ENCODE measurements at places on chromosomes 6 and 20.

- DNase-seq = no peak
Observed at GRCh38 chr6:41529049-41529448, 17.1 kb upstream of the FOXP4 start.

DNA sequence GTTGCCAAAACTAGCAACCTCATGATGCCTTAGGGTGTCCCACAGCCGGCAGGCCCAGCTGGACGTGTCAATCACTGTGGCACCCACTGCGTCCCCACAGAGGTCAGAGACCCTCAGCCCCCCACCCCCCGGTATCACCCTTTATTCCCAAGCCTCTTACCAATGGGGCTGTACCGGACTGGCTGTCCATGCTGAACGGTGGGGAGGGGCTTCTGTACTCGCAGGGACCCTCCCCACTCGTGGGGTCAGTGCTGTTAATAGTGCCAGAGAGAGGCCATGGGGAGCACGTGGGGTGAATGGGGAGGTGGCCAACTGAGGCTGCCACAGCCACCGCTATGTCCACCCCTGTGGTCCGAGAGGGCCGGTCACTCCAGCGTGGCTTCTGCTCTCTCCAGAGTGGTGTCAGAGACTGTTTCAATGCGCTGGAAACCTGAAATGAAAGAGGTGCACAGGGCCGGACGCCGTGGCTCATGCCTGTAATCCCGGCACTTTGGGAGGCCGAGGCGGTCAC, 68.6 kb downstream of the THBS2 start:
- no peak for DNase-seq

DNA sequence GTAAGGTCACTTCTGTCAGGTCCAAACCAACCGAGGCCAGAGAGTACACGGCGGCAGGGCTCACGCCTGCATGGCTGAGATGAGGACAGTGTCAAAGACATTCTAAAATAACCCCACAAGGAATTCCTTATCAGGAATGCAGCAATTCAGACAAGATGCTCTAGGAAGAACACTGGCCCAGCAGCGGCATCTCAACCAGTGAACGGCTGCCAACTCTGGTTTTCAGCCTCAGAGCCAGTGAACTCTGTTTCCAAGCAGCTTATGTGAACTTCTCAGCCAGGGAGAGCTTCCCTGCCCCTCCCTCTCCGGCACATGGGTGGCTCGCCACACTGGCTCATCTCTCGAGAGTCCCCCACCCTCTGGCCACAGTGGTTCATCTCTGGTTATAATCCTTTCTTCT, 36.9 kb downstream of the KCNQ2 start:
- DNase-seq = no peak

GRCh38 chr6:8131265-8131897, 29.0 kb upstream of the EEF1E1 start:
- DNase-seq = peak; percentile 42

DNA sequence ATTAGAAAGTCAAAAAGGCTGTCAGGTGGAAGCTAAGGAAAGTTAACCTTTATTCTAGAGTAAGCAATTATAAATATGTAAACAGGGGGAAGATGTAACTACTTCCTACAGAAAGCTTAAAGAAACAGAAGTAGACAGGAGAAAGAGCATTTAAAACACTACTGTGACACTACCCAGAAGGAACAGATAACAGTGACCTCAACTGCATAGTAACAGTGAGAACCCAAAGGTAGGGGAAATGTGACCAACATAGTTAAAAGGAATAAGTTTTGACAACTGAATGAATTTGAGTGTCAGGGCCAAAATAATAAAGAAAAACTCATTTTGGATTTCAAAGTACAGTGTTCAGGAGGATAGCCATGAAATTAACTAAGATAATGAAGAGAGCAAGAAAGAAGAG, 43.5 kb downstream of the IBTK start:
- no peak for DNase-seq

DNA sequence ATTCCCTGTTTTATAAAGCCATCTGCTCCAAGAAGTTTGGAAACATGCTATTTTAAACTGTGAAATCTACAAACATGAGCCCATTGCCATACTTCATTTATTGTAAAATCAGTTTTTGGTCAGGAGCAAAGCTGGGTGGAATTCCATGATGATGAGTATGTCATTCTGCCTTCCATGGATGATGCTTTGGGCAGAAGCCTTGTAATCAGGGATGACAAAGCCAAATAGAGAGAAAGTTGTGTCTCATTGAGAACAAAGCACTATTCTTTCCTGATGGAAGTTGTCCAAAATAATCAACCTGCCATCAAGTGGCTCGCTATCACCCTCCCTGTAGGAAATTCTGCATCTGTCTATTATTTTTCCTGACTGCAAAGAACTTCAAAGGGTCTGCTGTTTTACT, 313.0 kb upstream of the DEFB112 start:
- peak; percentile 39 for DNase-seq

GRCh38 chr20:49233226-49233625, 14.0 kb downstream of the DDX27 start:
- DNase-seq = no peak

DNA sequence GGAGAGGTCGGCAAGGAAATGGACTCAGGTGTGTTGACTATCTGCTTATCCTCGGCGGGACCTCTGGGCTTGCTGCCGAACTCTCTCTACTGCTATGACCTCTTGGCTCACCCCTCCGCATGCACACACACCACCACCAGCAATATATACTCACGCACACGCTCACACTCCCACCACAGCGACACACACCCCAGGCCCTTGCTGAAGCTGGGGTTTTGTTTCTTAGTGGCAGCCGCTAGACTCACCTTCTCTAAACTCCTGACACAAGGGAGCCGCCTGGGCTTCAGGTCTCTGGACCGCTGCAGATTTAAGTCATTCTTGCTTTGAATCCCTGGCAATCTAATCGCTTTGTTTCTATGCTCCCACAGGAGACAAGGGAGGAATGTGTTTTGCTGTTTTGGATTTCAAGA, 59.4 kb upstream of the BACH2 start:
- DNase-seq = no peak

DNA sequence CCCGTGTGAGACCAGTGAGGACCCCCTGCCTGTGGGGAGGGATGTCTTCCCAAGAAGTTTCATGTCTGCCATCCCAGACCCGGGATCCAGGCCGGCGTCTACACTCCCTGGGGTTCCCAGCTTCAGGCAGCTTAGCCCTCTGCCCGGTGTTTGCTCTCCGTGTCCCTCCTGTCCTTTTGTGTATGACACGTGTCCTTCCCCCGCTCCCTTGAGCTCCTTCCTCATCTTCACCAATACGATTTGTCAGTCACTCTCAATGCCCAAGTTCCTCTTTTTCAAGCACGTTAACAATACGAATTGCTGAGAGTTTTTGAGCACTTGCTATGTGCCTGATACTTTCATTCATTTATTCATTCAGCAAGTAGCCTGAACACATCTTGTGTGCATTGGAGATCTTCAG, 115.6 kb upstream of the PTPN1 start:
- no peak for DNase-seq

DNA sequence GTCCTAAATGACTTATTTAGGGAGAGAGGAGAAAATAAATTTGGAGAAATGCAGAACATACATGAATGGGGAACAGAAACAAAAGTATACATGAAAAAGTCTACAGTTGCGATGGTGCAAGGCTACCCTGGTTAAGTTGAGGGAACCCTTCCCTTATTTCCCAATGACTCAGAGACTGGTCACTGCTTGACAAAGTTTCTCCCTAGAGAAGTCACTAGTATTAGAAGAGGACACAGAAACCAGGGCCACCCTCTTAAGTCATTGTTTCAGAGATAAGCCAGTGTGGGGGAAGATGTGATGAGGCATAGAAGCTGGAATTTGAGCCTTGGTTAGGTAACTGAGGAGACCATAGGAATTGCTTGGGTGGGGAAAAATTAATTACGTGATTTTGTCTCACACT, 24.4 kb upstream of the EDN1 start:
- no peak for DNase-seq

DNA sequence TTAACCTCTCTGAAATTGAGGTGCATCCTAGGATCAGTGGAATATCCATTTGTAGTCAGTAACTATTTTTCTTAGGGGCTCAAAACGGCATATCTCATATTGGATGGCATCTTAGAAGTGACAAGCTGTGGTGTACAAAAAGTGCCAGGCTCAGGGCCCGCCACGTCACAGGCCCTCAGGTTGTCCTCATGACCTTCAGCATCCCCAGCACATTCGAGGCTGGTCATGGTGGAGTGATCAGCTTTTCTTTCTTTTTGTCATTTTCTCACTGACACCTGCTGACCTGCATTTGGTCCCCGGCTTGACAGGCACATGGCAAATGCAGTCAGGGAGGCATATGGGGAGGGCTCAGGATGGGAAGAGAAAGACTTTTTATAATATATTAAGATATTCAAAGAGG, 7.1 kb upstream of the E2F1 start:
- no peak for DNase-seq

All from HS-5 (cell line).